Left ventricle myocardium inferior (tissue), 1 donor: ENCODE measurements at places on chromosomes 5 and 9. TPM values are rescaled to one million over a fixed set of nuclear protein-coding genes. Genes with fewer than 3 reads are reported as not detected.
A peak's percentile ranks its signal among the peaks of the same experiment; 100 is the strongest.

Gene FOXD4L3
- total RNA-seq: not detected

DNA sequence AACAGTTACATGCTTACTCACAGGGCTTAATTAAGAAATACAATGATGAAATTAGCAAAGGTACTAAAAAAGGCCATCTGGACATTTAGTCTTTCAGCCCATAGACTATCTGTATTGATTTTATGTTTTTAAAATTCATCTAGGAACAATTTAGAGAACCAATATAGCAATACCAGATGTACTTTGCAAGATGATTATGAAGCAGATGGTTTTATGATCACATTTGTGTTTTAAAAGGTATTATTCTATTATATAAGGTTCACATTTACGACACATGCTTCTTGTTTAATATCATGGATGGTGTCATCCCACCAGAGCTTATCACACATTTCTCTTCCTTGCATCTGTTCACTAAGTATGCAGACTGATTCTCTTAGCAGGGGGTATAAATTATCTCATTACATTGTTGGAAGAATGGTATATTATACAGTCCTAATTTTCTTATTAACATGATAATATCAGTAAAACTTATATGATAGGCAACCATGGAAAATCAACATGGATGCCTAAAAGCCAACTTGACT, 21.1 kb upstream of the SRFBP1 start:
- no peak overlapping the region for H3K27ac ChIP-seq
- H3K4me1 ChIP-seq: no peaks in the 10 kb centered on the region
- H3K27me3 ChIP-seq: peaks cover 31% of the 10 kb centered on the region
- H3K36me3 ChIP-seq: no peaks in the 10 kb centered on the region

GRCh38 chr5:75948438-75948837, 134.7 kb upstream of the SV2C start:
- H3K4me1 ChIP-seq: no peaks in the 10 kb centered on the region
- no peak overlapping the region for H3K27ac ChIP-seq
- DNase-seq: no peak
- H3K27me3 ChIP-seq: no peaks in the 10 kb centered on the region
- H3K4me3 ChIP-seq: no peak overlapping the region

GRCh38 chr9:109918339-109919163, 138.6 kb downstream of the PALM2AKAP2 start:
- no peaks in the 10 kb centered on the region for H3K27me3 ChIP-seq
- no peaks in the 10 kb centered on the region for H3K36me3 ChIP-seq
- H3K4me3 ChIP-seq: no peak overlapping the region
- no peak for DNase-seq
- peak overlapping the region; percentile 30 for H3K27ac ChIP-seq

DNA sequence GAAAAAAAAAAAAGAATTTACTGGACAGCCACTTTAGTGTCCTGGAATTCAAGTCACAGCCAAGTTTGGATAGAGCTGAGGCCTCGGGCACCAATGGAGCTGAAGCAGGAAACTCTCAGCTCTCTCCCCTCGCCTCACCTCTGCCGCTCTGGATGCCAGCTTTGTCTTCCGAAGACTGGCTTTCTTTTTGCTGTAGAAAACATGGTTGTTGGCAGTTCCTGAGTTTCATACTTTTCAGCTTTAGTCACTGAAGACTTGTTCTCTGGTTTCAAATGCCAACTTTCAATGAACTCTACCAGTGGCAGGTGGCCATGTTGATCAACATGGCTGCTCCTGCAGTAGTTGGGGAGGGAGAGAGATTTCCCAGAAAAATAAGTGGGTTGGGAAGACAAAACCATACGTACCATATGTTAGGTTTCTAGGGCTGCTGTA, 142.2 kb downstream of the SNX18 start:
- peaks cover 37% of the 10 kb centered on the region for H3K4me1 ChIP-seq
- H3K36me3 ChIP-seq: no peaks in the 10 kb centered on the region
- no peak for DNase-seq
- H3K27ac ChIP-seq: no peak overlapping the region
- H3K4me3 ChIP-seq: no peak overlapping the region
